ENCODE measurements at places on chromosomes 4 and X. TPM values are rescaled to one million over a fixed set of nuclear protein-coding genes. Genes with fewer than 3 reads are reported as not detected.
A peak's percentile ranks its signal among the peaks of the same experiment; 100 is the strongest.

DNA sequence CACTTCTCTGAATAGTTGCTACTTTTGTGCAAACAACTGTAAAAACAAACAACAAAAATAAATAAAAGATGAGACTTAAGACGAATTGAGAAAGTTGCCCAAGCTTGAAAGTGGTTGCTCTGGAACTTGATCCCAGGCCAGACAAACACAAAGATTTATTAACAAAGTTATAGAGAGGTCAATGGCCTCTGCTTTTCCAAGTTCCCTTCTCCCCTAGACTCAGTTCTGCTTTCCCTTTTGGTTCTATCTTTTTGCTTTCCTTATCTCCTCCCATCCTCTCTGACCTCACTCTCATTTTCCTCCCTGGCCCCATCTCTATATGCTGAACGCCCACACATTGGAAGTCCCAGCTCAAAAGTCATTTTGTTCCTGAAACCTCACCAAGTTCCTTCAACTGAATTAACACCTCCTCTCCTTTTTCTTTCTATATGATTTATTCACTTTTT, 82.7 kb downstream of the MXRA5 start:
- DNase-seq: no peak

Gene BTC
- total RNA-seq: 0.08 TPM

GRCh38 chr4:186297013-186297645, 31.1 kb downstream of the F11 start:
- DNase-seq: peak; percentile 41

Gene TDO2
- total RNA-seq: 0.13 TPM

- DNase-seq: no peak
Measured at GRCh38 chrX:67004451-67004850, 365.6 kb upstream of the EDA2R start.

DNA sequence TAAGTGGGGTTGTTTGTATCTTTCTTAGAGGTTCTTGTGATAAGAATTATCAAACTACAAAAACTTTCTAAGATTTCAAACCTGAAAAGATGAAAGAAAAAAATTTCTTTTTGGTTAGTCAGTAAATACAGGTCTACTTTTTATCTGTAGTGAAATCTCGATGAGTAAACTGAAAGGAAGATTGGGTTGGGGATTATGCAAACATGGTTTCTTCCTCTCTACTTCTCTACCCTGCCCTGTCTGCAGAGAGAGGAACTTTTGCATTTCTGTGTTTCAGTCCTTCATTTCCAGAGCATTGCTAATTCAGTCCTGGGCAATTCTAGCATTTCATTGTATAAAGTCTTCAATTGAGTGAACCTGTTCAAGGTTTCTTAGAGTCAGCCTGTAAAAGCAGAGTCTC, 51.6 kb upstream of the IL2 start:
- no peak for DNase-seq

DNA sequence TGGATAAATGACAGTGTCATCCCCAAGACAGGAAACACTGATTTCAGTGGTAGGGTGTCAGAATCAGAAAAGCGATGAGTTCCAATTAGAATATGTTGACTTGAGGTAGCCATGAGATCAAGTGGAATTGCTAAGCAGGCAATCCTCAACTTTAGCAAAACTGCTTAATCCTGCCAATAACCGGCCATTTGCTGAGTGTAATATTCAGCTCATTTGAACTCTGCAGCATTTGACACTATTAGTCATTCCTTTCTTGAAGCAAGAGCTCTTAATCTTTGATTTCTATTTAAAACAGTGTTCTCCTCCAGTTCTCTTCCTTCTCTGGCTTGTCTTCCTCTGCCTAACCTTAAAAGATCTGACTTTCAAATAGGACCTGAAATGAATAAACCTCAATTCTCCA, 68.7 kb upstream of the DCLK2 start:
- no peak for DNase-seq

DNA sequence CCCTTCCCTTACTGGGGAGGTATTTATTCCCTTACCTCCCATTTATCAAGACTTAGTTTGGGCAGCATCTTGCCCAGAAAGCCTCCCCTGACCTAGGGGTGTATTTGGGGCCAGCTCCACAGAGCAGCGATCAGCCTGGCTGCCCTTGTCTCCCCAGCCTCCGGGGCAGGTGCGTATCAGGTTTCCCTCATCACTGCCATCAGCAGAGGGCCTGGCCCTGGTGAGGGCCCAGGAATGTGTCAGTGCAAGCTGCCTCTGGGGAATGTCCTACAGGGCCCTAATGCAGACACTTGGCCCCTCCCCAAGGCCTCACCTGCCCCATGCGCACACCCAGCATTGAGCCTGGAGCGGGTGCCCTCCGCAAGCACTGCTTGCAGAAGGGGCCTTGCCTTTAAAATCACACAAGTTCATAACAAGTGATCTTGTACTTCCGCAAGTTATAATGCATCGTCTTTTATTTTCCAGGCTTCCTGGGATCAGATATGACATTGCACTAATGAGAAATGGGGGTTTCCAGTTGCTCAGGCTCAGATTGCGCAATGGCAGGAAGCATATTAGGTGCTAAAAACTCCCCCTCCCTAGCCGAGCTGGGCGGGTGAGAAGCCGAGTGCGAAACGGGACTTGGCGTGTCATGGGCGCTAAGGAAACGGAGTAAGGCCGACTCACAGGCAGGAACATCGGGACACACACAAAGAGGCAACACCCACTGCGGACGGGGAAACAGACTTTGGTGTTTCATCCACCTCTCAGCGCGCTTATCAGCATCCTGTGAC, 25.4 kb upstream of the AFAP1 start:
- DNase-seq: no peak

DNA sequence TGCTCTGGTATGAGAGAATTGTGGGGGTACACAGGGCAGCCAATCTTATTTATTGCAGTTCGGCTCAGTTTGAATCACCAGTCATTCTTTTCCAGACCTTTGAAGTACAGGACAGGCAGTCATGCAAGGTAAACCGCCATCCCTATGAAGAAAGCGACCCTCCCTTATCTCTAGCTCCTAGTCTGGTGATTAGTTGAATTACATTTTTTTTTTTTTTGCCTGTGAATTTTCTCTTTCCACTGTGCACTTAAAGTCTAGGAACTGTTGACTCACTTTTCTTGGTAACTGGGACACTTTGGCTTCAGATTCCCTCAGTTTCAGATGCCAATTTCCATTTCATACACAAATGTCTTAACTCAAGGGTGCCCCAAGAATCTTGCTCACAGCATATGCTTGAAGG, 82.4 kb upstream of the FAM9C start:
- no peak for DNase-seq

Gene HMGB3
- total RNA-seq: 251 TPM

Gene HS6ST2
- total RNA-seq: 0.26 TPM

Measured in Panc1 (cell line).